Activated T-helper 1 cell treated with Interleukin-2 at 50 U/mL for 16 hours (primary cell): ENCODE measurements at places on chromosomes 4 and X.

DNA sequence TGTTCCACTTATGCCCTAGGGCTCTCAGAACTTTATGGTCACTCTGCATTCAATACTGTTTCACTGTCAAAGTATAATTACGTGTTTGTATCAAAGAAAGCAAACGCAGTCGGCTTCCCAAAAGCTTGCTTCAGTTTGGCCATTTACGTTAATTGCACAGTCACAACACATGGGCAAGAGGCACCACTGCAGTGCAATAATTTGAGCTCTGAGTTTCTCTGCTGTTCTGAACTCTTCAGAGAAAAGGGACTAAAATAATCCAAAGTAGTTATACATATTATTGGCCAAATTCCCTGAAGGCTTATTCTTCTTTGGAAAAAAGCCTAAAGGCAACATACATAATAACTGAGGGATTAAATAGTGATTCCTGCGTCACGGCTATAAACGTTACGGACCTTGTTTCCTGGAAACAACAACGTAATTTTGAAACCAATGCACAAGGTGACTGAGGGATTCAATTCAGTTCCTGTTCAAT, 51.3 kb downstream of the RNF150 start:
- no peak for DNase-seq

DNA sequence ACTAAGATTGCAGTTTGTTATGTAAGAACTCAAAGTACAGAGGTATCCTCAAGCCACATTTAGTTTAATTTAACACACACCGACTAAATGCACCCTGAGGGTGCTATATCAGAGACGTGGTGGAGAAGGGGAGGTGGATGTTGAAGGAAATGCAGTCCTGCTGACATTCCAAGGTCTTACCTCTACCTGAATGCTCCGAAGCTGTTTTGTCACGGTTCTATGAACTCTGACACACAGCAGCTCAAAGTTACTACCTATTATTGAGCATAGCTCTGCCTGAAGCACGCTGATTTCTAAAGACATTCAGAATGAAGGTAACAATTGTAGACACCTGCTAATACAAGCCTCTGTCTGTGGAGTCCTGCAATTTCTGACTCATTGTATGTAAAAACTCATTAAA, 6.7 kb downstream of the CC2D2A start:
- no peak for DNase-seq

GRCh38 chr4:794900-795725, 30.8 kb downstream of the CPLX1 start:
- no peak for DNase-seq

DNA sequence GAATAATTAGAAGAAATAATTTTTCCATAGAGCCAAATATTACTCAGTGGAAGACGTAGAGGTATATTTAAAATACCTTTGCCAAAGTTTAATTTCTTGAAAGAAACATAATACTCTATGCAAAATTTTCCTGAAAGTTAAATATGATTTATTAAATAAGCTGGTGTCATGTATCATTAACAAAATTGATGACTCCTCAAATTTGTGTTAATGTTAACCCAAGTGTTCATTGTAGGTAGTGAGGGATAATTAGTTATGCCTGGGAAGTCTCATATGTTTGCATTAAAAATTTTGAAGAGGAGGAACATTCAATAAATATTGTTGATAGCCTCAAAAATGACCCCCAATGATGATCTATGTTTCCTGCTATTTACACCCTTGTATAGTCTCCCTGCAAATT, 292.7 kb upstream of the AMOT start:
- no peak for DNase-seq

- DNase-seq, result no peak
Observed at GRCh38 chr4:184599492-184600135, 49.6 kb downstream of the CASP3 start.

DNA sequence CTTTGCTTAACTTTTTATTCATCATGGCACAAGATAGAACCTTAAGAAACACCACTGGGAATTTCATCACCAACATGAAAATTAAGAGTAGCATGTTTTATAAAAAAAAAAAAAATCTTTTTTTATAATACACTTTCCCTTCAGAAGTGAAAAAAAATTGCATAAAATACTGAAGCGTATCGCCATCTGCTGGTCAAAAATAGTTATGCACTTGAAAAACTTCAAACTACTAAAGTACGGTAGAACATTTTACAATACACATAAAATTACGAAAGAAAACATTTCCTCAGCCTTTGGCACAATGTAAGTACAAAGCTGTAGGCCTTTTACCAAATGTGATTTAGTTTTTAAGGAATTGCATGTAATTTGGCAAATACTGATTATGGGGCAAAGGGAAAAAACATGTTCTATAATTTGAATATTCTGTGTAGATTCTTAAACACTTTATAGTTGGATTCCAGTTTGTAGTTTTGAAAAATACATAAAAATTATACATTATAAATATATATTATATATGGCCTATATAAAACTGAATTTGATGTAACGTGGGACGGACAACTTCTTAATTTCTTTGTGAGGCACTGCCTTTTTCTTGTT, 26.5 kb downstream of the HCCS start:
- DNase-seq, result no peak

DNA sequence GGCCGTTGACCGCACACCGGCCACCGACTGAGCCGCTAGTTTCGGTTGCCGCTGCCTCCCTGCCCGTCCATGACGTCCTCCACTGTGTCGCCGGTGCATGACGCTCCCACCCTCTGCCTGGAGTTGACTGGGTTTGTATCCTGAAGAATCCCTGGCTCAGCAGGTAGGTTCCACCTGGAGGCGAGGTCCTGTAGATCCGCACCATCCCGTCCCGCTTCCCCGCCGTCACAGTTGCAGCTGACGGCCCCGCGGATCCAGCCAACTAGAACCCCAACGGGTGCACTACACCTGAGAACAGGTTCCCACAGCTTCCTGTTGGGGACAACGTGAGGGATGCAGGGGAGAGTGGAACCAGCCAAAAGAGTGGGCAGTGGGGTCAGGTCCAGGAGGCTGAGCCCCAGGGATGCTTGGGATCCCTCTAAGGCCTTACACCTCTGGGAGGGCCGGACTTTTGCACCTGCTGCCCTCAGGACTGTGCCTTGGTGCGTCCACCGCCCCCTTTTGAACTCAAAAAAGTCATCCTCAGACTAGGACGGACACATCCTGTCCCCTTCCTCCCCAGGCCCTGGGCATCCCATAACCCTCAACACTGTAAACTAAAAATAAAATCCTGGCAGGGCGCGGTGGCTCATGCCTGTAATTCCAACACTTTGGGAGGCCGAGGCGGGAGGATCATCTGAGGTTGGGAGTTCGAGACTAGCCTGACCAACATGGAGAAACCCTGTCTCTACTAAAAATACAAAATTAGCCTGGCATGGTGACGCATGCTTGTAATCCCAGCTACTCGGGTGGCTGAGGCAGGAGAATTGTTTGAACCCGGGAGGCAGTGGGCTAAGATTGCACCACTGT, 1.1 kb upstream of the SLBP start:
- DNase-seq, result no peak

DNA sequence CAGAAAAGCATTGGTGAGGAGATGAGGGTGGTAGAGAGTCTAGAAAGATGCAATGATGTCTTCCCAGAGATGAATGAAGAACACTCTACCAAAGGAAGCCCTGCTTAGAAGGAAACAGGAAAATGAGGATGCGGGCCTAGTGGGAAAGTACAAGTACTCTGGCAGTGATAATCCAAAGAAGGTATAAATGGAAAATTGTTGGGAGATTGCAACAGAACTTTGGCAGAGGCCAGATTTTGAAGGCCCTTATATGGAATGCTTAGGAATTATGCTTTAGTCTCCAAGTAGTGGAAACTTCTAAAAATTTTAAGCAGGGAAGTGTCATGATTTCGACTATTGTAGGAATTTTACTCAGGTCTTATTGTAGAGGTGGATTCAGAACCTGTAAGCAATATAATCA, 11.0 kb downstream of the ARSJ start:
- no peak for DNase-seq

DNA sequence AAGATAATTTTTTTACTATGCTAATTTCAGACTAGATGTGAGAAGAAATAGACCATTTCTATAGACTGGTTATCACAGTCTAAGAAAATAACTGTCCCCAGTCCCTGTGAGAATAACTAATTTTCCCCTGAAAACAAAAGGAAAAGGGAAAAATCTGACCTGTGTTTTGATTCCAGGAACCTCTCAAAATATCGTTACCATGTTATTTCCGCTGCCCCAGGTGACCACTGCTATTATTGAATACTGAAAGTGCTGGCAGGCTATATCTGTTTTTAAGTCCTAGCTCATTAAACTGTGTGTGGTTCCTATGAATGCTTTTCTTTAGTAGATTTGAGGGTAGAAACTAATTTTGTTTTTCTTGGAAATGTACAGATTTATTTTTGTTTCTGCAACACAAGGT, 83.6 kb downstream of the GAB1 start:
- no peak for DNase-seq

- no peak for DNase-seq
Observed at GRCh38 chrX:20267607-20267930, 860 bp upstream of the RPS6KA3 start.

DNA sequence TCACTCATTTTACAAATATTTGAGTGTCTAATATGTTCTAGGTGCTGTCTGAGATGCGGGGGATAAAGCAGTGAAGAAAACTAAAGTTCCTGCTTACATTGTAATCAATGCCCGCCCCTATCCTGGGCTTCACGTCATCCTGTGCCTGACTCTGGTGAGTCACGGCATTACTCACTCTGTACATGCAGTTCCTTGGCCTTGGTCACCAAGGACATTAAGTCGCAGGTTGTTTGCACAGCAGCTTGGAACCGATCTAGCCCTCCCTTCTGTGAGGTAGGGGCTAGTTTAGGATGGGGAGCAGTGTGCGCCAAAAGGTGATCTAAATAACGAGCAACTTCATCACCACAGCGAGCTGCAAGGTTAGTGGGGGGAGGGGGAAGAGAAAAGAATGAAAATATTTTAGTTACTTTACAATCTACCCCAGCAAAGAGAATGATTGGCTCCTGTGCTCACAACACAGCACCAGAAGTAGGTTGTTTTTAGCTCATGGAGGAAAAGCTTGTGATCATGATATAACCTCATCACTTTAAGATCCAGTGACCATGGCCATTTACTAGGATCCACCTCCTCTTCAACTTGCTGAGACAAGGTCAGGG, 48.0 kb upstream of the HDAC8 start:
- no peak for DNase-seq

- no peak for DNase-seq
Observed at GRCh38 chrX:71241301-71241700, 12.6 kb downstream of the ZMYM3 start.

- no peak for DNase-seq
Observed at GRCh38 chr4:10461850-10462400, 4.7 kb upstream of the ZNF518B start.

DNA sequence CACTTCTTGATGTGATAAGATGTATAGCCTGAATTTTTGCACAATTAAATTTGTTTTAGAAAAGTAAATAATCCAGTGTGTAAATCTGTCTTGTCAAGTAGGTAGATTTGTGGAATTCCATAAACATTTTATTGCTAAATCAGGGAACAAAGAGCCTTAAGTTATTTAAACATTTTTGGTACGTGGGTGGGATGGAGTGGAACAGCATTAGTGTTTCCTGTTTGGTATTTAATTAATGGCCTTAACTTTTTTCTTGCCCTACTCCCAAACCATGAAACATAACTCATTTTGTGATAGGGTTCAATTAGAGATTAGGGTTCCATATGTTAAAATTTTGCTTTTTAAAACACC, 5.1 kb downstream of the NUDT9 start:
- no peak for DNase-seq
